Fibroblast of skin of right quadriceps (primary cell): ENCODE measurements at places on chromosomes 1 and 21.

DNA sequence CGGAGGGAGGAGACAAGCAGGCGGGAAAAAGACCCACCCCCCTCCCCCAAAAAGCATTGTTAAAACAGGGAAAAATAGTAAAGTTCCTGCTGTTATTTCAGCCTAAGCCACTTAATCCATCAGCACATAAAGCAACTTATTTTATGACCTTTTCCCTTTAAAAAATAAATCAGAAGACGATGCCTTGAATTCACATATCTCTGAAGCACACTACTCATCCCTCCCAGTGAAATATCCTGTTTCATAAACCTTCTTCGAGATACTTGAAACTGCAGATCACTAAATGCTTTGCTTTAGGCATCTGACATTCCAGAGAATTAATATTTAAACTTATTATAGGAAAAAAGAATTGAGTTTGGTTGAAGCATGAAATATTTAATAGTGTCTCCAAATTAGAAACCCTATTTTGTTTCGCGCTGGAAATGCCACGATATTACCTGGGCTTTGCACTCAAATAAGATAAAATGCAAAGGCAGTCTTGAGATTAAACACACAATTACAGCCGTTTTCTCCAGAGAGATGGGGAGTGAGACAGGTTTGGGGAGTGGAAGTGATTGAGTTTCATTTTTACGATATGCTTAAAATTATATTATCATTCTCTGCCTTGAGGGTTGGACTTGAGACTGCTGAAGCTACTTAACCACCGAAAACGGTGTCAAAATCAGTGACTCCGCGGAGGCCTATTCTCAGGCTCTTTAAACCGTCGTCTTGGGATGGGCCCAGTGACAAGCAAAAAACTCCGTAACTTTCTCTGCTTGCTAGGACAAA is 9.3 kb downstream of the GLIS1 start:
- no peak for DNase-seq

DNA sequence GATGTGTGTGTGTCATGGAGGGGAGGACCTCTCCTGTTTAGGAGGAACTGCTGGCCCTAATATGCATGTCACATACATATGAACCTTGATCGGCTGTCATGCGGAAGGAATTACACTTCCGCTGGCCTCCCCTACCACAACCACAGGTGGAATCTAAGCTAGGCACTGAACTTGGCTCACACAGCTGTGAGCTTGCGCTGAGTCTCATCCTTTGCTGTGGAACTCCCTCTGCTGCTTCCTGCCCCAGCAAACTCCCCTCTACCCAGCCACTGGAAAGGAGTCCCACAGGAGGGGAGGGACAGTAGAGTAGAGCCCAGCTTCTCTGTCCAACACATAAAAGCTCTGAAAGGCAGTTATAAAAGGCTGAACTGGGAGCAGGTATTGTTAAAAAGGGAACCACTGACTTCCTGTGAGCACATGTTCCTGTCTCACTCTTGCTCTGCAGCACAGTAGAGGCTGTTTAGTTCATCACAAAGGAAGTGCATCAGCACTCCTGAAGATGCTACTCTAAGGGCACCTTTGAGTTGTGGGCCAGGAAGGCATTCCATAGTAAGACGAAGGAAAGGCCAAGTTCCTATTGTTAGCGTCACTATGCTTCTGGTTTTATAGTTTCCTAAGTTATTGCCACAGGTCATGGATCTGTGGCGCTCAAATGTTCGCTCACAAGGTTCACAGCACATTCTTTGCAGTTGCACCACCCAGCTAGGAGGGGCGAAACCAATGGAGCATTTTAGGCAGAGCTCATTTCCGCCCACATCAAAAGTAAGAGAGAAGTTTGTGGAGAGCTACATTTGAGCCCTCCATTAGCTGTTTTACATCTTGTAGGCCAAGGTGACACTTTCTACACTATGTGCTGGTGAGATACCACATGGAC is 17.7 kb upstream of the PTPRC start:
- DNase-seq = no peak

- no peak for DNase-seq
Measured at GRCh38 chr1:151237678-151238466, 16.7 kb upstream of the PSMD4 start.

GRCh38 chr1:24209097-24209496 is 22.0 kb upstream of the IFNLR1 start:
- no peak for DNase-seq

DNA sequence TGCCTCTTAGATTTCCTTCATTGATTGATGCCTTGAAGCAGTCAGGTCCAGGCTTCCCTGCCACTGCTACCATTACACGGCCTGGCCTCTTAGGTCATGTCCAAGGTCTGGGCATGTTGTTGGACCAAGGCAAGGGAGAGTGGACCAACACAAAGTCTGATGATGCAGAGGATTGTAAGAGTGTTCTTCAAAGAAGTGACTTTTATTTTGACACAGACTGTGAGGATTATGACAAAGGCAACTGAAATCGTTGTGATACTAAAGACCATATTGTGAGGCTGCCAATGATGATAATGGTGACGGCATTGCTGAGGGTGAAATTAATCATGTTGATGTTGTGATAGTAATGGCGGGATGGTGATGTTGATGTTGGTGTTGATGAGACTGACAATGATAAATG is 149.5 kb downstream of the GRIK3 start:
- DNase-seq = no peak

DNA sequence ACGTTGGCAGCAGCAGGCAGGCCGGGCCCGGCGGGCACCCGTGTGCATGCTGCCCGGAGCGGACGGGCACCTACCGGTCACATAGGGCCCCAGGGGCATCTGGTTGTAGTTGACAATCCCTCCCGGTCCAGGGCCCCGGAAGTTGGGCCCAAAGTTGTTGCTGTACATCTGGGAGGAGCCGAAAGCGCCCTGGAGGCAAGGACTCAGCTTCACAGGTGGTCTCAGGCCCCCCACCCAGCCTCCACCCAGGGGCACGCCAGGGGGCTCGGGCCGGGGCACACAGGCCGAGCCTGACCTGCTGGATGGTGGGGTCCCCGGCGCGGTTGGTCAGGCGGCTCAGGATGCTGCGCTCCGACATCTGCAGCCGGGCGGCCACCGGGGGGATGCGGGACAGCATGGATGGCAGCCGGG is 60.6 kb downstream of the KCNAB2 start:
- DNase-seq = no peak

- no peak for DNase-seq
Measured at GRCh38 chr1:32020339-32020738, 6.7 kb downstream of the KHDRBS1 start.

GRCh38 chr1:25569597-25570396 is 26.4 kb downstream of the LDLRAP1 start:
- no peak for DNase-seq

- DNase-seq = peak; percentile 28
Measured at GRCh38 chr1:54922921-54923421, 36.0 kb upstream of the DHCR24 start.

DNA sequence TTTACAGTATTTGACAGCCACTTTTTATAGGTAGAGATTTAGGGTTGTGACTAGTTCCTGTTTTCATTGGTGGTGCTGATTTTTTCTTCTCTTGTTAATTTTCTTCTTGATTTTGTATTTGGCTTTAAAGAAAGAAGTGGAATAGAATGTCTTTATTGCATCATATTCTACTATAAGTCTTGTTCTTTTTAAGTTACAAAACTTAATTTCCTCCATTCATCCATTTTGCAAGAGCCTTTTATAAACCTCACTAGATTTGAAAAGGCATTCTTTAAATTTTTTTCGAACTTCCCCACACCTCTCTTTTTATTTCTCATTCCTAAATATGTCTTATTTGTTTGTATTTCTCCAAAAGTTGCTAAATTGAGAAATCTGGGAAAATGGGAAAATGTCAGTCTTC is 1368.6 kb upstream of the ADGRL4 start:
- DNase-seq = no peak

DNA sequence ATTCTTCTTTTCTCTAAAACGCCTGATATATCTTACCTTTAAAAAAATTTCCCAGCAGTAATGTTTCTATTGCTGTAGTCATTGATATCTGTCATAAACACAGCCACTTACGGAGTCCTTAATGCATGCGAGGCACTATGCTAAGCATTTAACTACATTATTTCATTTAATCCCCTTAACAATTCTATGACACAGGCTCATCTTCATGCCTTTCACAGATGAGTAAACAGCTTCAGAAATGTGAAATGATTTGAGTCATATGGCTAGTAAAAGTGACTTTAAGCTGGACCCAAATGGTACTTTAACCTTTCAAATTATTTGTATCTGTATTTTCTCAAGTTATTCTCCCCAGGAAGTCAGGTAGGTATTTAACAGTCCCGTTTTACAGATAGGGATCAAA is 125.1 kb upstream of the FGGY start:
- no peak for DNase-seq

DNA sequence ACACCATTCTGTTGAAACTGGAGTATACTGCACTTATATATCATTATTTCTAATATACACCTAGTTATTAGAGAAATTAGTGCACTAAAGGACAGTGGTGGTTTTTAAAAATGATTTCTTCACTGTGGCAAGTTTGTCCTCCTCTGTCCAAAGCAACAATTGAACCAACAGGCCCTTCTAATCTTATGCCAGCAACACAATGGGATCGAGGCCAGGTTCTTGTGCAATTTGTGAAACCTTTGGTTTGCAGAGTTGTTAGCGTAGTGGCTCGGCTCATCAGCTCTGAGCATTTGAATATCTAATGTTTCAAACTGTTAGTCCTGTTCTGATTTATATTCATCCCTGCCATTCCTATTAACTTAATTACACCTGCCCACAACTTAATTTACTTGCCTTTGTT is 9.9 kb upstream of the LRRC39 start:
- DNase-seq = peak; percentile 4

GRCh38 chr21:44495611-44496563 is 40.6 kb downstream of the LRRC3 start:
- DNase-seq = no peak

- DNase-seq = no peak
Measured at GRCh38 chr1:54367613-54368012, 38.6 kb downstream of the SSBP3 start.

DNA sequence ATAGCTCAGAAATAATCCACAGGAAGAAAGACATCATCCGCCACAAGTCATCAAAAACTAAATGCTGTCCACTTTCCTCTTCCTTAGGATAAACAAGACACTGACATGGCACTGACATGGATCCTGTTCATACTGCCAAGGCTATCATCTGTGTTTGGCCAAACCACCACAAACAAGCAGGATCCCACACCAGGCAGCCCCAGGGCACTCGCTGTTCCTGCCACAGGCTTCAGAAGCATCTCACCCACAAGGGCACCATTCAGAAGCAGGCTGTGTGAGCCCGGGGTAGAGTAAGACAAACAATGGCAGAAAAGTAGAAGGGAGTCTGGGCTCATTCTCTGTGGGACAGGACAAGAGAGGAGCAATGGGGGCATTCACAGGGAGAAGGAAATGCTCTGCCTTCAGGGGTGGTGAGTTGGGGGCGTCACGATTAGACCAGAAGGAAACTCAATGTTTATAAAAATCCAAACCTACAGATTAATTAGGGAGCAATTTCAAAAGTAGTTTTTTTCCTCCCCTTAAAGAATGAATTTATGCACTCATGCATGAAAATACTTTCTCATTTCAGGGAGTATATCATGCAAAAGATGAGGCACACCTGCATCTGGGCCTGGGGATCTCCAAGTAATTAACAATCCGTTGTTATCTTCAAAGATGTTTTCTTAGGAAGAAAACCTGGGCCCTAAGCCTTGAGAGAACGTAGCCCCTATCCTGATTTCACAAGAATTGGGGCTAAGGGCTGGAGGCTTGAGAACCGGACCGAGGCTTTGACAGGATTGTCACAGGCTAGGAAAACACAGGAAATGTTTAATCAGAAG is 43.3 kb upstream of the ATP1A1 start:
- no peak for DNase-seq

DNA sequence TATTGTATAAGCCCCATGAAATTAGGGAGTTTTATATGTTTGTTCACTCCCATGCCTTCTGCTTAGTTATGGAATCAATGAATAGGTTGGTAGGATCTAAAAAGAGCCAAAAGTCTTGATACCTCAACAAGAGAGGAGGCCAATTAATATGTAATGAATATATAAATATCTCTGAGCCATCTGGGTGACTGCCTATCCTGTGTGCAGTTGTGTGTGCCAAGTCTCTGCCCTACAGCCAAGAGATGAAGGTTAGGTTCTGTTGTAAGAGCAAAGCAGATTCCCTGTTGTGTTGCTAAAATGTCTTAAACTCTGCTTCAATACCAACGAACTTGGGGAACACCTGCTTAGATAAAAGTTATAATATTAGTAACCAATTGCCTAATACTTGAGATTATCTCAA is 61.8 kb upstream of the GORAB start:
- DNase-seq = no peak

DNA sequence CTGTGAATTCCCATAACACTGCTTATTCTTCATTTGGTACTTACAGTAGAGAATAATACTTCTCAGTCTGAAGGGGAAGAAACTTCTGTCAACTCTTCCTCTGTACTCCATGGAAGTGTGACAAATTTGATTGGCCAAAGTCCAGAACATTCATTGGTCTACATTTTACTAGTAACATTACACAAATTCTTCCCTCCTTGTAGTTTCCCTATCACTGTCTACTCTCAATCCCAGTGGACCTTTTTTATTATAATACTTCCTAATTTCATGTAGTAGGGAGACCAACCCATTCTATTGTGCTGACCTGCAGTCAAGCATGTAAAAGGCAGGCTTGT is 74.7 kb downstream of the ALG6 start:
- DNase-seq = peak; percentile 23

DNA sequence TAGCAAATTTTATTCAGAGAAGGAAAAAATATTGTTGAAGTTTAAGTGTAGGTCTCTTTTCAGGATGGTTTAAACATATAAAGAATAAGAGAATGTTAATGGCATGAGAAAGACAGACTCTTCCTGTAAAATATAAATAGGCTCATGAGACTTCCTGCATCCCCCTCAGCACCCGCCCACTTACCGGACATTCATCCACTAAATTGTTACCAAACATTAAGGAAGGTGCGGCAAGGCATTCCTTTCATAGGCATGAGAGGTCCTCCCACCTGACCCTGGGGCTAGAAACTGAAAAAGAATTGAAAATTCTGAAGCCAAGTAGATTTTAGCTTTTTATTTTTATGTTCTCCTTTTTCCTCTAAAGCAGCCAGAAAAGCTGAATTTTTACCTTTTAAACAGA is 10.6 kb upstream of the USP1 start:
- DNase-seq = no peak

DNA sequence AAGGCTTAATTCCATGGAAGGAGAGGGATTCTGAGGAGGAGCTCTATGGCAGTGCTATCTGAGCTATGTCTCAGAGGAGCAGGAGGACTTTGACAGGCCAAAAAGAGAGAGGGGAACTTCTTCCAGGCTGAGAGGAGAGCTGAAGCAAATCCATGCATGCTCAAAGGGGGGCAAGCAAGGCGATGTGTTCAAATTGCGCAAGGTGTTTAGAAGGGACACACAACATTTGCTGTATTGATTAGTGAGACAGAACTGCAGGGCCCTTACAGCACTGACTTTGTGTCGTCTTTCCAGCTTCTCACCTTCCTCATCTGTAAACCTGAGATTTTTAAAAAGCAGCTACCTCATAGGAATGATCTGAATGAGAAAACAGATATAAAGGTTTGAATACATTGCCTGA is 145.3 kb downstream of the DAB1 start:
- no peak for DNase-seq

GRCh38 chr1:115807723-115808122 is 33.2 kb downstream of the NHLH2 start:
- DNase-seq = peak; percentile 76
